ENCODE measurements at places on chromosomes 6 and 20.

DNA sequence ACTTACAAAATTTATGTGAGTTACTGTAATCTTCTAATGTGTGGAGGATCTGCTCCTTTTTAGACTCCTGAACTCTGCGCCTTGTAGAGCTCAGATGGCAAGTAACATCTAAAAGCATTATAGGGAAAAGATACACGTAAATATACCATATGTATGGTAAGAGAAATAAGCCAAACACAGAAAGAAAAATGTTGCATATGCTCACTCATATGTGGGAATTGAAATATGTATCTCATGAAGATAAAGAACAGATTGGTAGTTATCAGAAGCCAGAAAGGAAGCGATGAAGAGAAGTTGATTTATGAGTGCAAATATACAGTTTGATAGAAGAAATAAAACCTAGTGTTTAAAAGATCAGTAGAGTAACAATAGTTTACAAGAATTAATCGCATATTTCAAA is 815.0 kb upstream of the MAN1A1 start:
- no peak for DNase-seq

DNA sequence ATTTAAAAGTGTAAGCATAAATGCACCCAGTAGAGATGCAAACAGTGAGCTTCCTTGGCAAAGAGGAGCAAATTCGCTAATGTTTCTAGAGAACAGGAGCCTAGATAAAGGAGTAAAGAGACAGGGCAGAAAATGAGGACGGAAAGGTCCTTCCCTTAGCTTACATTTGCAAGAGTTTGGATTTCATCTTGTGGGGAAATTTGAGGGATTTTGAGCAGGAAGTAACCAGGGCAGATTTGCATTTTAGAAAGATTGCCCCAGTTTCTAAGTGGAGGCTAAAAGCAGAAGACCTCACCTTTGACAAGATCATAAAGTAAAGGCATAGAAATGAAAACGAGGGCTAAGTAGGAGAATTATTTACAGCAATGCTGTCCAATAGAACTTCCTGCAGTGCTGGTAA is 80.5 kb downstream of the ADAT2 start:
- DNase-seq, result no peak

DNA sequence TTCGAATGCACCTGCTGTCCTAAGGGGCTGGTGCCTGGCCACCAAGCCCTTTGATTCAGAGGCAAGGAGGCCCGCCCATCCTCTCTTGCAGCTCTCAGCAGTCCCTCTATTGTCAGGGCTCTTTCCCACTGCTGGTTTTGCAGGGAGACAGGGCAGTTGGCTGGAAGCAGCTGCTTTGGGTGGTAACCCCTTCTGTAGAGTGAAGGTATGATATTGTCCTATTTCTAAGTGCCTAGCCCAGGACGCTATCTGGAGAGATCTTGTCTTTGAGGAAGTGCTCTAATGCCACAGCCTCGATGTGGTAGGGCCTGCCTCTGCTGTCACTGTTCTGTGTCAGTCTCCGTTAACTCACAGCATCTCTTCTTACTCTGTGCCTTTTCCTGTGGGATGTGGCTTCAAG is 5.6 kb downstream of the PLCG1 start:
- no peak for DNase-seq

- no peak for DNase-seq
Observed at GRCh38 chr6:109718991-109719390, 27.9 kb downstream of the FIG4 start.

DNA sequence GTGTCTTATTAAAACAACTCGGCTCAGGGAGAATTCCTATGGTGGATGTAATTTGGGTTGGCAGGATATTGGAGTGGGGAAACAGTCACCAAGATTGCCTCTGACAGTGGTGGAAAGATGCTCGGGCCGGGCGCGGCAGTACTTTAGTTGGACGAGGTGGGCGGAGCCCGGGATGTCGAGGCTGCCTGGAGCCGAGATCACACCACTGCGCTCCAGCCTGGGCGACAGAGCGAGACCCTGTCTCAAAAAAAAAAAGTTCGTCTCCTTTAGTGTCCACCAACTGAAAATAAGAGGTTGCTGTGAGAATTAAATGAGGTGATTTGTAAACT is 621 bp downstream of the NOL7 start:
- DNase-seq, result peak; percentile 33

DNA sequence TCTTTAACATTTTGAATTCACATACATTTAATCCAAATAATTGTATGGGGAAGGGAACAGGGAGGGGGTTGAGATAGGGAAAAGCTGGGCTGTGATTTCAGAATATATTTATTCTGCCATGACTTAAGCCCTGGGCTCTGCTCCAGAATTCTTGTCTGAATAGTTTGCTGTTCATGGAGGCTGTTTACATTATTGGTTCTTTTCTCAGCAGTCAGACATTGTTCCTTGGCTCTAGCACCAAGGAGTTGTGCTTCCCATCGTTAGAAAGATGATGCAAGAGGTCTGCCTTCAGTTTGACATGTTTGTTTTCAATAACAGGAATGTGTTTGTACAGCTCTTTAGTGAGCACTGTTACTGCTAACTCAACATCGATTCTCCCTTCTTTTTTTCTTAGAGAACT is 198.8 kb upstream of the CDYL start:
- no peak for DNase-seq

DNA sequence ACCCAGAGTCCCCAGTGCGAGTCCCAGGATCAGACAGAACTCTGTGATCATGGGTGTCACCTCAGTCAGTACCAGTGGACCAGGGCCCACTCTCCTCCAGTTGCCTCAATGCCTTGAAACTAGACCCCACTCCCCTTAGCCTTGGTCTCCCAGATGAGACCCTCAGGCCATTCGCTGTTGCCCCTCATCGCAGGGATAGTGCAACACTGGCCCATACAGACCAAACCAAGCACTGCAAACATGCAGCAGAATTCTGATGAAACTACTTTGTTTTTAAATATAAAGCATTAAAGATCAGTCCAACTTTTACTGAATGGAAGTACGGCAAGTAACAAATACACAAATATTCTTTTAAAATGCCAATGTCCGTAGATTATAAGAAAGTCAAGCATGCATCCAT is 101.2 kb upstream of the NT5E start:
- no peak for DNase-seq

DNA sequence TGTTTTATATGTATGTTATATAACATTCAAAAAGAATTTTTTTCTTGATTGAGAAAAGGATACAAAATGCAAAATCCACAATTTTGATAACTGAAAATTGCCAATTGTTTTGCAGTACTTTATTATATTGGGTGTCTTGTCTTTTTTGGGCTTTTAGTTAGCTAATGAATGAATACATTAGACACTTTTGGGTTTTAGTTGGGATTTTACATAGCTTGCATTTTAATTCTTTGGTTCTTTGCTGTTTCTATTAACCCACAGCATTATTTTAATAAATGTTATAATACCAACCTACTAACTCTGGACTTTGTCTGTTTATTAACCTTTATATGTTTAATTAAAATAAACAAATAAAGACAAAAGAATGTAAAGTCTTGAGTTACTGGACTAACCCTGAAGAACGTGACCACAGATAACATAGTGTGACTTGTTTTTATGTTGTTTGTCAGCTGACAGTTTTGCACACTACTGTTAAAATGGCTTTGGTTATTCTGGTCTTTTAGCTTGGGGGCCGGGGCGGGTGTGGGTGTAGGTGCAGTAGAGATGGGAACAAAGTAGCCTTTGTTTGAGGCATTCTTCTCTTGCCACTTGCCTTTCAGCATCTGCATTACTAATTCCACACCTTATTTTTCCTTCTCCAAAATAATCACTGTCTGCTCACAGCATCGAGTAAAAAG is 159.1 kb downstream of the QKI start:
- no peak for DNase-seq

DNA sequence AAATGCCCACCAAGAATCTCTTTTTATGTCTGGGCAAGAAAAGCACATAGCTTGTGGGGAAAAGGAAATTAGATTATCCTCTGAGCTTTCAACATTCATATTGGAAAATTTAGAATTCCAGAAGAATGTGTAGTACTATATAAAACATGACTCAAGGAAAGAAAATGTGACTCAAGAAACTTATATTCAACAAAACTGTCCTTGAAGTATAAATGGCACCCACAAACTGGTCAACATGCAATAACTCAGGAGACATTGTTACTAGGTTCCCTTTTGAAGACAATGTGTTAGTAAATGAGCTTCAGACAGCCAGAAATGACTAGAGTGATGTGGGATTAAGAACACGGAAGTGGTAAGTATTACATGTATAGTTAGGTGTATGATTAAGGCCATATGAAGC is 26.1 kb upstream of the TINAG start:
- DNase-seq, result no peak

DNA sequence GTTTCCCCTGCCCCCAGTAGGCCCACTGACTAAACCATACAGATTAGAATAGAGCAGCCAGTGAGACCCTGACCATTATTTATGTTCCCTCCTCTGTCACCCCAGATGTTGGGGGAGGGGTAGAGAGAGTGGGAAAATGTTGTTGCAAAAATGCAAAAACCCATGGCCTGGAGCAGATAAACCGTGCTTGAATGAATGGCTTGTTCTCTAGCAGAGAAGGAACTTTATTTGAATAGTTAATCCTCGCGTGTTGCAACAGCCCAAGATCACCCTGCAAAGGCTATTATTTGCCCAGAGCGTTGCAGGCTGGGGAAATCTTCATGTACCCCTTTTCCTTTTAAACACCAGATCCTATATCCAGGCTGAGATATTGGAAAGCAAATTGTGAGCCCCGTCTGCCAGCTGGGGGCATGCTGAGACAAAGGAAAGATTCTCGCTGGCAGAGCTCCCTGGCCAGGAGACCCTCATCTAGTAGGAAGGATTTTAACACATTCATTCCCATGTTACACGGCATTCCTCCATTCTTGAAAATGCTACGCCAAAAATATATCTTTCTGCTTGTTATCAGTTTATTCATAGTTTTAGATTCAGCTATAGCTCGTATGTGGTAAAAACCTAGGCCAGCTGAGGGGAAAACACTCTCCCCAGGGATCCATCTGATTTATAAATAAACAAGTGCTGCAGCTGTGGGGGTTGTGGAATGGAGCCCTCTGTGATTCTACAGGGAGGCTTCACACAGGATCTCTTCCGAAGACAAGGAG is 53.0 kb downstream of the LINC00237 start:
- DNase-seq, result peak; percentile 94

DNA sequence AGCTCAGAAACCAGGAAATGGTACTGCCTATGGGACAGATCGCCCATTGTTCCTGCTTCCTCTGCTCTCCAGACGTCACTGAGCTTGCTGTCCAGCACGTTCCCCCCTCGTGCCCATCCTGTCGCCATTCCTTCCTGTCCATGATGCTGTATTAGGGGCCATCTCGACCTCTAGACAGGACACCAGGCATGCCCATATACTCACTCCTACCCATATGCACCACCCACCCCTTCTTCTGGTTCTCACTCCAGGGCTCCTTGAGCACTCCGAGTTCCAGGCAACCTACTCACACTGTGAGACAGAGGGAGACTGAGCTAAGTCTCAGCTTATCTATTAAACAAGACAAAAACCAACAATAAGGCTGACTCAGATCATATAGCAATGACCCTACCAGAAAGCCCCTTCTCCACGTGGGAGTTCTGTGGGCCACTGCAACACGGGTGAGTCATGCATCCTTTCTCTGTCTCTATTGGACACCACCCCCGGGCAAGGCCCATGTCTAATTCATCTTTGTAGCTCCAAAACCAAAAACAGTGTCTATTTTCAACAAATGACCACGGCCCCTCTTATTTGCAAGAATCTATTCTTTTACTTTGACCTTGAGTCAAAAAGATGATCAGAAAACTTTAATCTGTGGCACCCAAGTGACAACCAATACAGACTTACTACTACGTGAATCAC is 65.7 kb downstream of the PSMG4 start:
- no peak for DNase-seq

- no peak for DNase-seq
Observed at GRCh38 chr6:158861686-158862381, 42.7 kb upstream of the EZR start.

DNA sequence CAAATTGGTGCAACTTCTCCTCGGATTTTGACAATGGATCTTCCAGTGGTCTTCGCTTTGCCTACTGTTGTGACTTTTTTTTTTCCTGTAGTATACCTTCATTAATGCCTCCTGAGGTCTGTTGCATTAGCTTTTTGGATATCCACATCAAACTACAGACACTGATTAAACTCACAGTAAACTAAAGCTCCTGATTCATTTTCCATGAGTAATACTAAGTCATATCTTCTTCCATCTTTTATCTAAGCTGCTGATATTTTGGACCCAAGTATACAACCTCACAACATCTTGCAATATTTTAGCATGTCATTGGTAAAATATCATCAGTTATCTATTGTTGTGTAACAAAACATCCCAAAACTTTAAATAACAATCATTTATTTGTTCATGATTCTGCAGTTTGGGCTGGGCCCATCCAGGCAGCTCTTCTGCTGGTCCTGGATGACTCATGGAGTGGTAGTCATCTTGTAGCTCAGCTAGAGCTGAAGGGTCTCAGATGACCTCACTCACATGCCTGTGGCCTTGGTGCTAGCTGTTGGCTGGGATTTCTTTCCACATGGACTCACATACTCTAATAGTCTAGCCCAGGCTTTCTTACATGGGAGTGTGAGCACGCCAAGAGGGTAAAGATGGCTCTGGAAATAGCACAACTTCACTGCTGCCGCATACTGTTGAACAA is 78.3 kb upstream of the SRSF6 start:
- no peak for DNase-seq

- DNase-seq, result no peak
Observed at GRCh38 chr6:134323698-134324097, 5.8 kb upstream of the SGK1 start.

GRCh38 chr20:3738111-3739053 is 5.9 kb downstream of the HSPA12B start:
- no peak for DNase-seq

DNA sequence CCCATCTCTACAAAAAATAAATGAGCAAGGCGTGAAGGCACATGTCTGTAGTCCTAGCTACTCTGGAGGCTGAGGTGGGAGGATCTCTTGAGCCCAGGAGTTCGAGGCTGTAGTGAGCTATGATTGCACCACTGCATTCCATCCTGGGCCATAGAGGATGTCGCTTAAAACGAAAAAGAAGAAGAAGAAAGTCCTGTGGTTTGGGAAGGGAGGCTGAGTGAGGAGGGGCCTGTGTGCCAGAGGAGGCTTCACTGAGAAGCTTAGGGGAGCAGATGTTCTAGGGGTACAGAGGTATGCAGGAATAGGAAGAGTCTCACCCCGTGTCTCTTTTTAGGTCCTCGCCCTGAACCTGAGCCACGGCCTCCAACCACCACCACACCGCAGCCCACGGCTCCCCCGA is 4.2 kb downstream of the MMP9 start:
- DNase-seq, result no peak

GRCh38 chr6:6654599-6655575 is 66.4 kb downstream of the LY86 start:
- DNase-seq, result no peak

GRCh38 chr20:20553541-20553940 is 158.9 kb downstream of the RALGAPA2 start:
- DNase-seq, result no peak

DNA sequence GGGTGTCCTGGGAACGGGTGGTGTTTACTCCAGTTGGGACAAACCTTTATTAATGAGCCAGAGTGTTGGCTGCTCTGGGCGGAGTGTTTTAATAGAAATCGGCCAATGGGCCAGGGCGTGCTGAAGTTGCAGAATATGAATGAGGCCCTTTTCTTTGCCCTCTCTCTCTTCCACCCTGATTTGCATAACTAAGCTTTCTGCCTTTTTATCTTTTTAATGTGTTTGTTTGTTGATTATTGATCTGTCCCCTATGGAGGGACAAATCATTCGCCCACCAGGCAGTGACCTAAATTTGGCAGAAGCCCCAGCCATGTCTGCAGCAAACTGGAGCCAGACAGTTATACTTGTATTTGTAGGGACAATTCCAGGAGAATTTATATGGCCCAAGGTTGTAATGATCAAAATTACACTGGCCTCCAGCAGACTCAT is 420.9 kb downstream of the PREX1 start:
- DNase-seq, result peak; percentile 76

Data from spinal cord (tissue), 10 donors.